ENCODE measurements at places on chromosomes 2 and 18.

DNA sequence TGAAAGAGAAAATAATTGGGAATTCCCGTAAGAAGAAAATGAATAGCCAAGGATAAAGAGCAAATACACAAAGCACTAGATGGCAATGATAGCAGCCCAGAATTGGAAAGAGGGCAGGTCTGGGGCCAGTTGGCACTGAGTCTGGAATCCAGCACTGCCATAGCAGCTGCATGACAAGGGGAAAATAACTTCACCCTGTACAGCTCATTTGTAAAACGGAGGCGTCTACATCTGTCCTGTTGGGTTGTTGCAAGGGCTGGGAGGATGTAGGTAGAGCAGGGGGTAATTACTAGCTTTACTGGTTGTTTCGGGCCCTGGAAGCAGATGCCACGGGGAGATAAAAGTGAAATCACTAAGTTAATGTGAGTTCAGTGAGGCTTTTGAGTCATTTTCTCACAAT lies 110.0 kb upstream of the RASGRP3 start:
- DNase-seq: no peak

GRCh38 chr2:47652061-47652690 lies 130.8 kb upstream of the MSH6 start:
- DNase-seq: no peak

DNA sequence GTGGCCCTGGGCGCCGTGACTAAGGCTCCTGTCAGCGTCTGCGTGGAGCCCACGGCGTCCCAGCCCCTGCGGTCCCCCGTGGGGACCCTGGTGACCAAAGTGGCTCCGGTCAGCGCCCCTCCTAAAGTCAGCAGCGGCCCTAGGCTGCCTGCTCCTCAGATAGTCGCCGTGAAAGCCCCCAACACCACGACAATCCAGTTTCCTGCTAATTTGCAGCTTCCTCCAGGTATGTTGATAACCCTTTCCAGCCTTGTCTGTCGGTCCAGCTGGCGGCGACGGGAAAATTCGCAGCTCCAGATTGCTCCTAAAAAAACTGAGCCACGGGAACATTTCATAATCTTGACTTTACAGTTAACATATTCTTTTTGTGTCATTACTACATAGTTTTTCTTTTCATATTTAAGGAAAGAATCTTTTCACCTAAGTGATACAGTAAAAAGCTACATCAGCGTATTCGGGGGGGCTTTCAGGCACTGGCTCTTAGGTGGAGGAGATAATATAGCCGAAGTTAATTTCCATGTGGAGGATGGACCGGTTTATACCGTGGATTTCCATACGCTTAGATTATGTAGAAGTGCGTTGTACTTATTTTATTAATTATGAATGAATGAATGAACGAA lies 916 bp downstream of the TAF4B start:
- no peak for DNase-seq

DNA sequence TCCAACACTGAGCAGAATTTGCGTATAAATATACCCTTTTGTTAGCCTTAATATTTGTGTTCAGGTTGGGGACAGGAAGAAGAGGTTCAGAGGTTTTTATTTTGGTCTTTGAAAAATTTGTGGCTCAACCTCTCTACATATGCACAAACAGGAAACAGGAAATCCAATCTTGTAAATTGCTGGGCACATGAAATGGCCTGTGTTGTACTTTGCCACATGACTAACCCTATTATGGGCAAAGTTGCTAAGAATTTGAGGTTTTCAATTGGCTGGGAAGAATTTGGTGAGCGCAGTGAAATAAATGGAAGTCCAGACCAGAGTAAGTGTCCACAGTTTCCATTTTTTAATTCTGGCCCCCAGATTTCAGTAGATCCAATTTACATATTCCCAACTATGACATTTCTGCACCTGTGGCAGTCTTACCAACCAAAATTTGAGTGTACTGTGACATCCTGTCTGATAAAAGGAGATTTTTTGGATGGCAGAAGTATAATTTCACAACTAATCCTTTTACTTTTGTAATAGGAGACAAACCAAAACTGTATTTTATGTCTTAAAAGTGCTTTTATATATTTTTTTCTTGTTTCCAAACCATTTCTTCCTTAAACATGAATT lies 63.6 kb downstream of the COX7A2L start:
- DNase-seq: no peak

DNA sequence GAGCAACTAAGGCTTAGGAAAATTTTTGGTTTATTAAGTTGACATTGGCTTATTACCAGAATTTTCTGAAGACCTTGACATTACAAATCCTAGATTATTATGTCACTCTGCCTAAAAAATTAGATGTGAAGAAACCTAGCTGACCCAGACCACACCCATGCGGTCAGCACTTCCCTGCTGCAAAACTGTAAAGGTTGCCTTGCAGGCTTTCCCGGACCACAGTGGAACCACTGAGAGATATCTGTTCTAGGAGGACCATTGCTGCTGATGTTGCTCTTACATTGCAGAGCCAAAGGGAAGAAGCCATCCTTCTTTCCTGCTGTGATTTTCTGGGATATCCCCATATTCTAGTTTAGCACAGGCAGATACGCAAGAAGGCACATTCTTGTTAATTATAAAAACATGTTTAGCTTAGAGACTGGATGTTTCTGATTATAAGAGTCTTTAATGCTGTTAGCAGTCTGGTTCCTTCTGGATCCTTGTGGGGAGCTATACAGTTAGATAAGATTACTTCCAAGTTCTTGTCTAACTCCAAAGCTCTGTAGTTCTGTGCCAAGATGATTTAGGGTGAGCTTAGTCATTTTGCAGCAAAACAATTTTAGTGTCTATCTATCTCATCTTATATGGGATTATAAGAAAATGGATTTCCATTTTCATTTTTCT lies 70.2 kb downstream of the AOX1 start:
- DNase-seq: peak; percentile 39

DNA sequence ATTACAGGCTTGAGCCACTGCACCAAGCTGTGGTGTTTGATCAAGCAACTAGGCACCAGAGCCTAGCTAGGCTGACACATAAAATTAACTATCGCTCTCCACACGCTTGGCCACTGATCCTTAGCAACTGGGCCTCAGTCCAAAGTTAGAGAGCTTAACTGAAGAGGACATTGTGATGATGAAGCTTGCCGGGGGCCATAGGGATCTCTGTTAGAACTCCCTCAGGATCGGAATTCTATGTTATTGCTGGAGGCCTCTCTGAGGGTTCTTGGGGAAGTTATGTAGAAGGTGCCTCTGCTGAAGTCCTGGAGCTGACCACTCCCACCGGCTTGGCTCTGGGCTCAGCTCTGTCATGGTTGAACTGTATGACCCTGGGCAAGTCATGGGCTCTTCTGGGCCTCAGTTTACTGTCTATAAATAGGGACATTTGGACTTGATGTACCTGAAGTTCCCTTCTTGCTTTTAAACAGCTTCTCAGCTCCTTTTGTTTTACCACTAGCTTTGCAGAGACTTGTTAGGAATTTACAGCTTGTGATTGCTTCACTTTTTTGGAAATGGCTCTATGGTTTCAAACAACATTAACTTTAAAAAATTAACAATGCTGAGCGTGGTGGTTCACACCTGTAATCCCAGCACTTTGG lies 44.1 kb downstream of the GATA6 start:
- no peak for DNase-seq

- DNase-seq: no peak
Observed at GRCh38 chr2:30612371-30612770, 165.3 kb downstream of the LCLAT1 start.

GRCh38 chr2:119488245-119489214 lies 35.8 kb downstream of the SCTR start:
- no peak for DNase-seq

DNA sequence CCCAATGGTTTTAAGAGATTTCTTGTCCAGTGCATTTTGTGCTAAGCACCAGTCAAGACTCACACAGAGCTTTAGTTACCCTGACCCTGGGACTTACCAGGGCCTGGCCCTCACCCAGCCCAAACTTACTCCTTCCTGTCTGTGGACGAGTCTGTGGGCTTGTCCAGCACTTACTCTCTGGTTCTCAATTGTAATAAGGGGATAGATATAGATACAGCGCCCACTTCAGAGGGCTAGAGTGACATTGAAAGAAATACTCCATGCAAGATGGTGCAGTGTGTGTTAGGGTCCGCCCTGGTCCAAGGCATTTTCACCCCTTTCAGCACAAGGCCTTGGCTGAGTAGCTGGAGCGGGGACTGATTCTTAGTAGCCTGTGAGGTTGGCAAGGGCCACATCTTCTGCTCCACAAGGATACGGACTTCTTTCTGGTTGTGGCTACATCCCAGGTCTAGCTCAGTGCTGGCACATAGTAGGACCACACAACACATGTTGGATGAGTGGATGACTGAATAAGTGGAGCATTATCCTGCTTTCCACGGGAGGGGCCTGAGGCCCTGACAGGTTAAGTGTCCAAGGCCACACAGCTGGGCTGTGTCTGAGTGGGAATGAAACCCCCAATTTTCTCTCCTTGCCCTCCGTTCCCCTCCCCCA lies 3.8 kb upstream of the ARID5A start:
- DNase-seq: no peak

DNA sequence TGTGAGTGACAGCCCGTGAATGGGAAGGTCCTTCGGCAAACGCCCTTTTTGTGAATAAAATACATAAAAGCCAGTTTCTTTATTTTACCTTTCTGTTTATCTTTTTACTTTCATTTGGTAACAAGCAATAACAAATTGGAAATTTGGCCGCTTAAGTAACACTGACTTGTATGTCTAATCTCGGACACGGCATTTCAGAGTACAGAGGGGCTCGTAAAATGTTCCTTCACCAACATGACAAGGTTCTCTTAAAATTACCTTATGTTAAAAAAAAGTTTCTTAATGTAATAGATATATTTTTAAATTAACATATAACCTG lies 558 bp upstream of the NEMP2 start:
- DNase-seq: no peak

DNA sequence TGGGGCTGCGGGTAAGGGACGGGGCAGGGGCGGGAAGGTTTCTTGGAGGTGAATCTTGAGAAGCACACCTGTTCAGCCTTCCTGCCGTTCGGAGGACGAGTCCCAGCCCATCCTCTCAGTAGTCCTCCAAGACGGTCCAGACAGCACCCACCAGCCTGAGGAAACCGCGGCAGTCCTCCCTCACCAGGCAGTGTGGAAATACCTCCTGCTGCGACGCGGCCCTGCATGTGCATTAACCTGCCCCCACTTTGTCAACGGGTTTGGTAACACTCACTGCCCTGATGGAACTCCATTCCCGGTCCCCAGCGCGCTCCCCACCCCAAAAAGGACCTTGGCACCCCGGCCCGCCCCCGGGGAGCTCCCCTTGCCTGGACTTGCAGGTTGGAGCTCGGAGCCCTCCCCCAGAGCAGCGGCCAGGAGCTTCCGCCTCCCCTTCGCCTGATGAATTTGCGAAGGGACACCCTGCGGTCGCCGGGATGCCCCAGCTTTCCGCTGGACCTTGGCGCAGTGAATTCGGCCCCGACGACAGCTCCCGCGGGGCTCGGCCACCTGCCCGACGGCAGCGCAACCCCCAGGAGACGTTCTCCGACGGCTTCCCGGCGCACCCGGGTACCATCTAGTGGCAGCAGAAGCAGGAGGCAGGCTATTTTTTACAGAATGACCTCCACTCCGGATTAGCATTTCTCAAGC lies 31.5 kb downstream of the ACVR1C start:
- peak; percentile 42 for DNase-seq

DNA sequence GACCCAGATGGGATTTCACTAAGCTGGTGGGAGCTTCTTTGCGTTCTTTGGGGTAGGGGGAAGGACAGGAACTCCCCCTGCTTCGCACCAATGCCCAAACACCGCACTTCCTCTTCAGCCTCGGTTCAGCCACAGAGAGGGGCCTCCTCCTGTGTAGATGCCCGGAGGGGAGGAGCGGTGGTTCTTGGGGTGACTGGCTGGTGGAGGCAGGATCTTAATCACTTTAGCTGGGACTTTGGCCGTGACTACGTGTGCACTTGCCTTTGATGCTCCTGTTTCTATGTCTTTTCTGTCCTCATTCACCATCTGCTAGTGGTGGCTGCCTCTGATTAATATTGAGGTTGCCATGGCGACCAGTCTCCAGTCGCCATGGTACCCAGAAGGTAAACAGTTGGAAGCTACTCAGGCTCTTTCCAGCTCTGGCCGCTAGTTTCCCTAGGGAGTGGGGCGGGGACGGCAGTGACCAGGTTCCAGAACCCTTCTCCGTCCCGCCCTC lies 1.9 kb downstream of the CNGA3 start:
- DNase-seq: no peak

GRCh38 chr18:37533647-37534584 lies 31.7 kb downstream of the CELF4 start:
- DNase-seq: peak; percentile 4

DNA sequence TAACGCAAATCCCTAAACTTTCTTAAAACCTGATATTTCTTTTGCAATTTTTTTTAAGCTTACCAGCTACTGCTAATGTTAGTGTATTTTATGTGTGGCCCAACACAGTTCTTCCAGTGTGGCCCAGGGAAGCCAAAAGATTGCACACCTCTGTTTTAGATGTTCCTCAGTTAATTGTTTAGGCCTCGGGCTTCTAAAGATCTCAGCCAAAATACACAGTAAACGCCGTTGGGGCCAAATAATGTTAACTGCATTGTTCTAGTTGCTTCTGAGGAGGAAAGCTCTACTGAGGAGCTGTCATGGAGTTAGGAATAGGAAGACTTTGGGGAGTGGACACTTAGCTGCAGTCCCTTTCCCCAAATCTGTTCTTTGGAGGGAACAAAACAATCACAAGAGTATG lies 2.0 kb downstream of the HSPE1 start:
- DNase-seq: no peak

- no peak for DNase-seq
Observed at GRCh38 chr2:3435445-3435844, 56.0 kb downstream of the TRAPPC12 start.

DNA sequence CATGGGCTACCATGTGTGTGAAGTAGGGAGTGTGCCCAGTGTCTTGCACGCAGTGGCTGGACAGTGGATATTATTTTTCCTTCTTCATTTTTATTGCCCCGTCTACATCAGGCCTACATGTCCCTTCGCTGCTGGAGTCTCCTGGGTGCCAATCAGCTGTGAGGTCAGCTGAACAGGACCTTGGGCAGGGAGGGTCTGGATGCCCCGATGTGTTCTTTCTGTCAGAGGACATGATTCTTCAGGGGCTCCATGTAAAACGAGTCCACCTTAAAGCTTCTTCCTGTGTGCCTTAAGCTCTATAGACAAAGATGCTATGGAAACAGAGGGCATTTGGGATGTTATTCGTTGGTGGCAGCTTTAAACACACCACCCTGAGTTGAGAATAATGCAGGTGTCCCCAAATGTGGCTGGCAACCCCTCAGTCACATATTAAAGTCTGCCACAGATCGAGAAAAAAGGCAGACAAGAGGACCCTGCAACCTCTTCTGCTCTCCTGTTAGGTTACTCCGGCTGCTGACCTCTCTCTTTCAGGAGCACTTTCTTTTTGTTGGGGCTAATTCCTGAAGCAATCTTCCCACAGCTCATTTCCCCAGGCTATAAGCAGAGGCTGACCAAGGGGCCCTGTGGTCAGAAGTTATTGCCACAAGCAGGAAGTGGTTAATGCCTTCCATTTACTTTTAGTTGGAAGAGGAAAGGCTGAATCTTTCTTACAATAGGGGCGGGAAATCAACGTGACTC lies 20.0 kb downstream of the GREB1 start:
- peak; percentile 30 for DNase-seq
